Astrocyte of the spinal cord (primary cell): ENCODE measurements at places on chromosomes 2 and 18.
A peak's percentile ranks its signal among the peaks of the same experiment; 100 is the strongest.

- no peak for DNase-seq
Observed at GRCh38 chr18:40821596-40822243, 1133.3 kb upstream of the PIK3C3 start.

- no peak for DNase-seq
Observed at GRCh38 chr2:200212862-200213425, 93.5 kb upstream of the SPATS2L start.

DNA sequence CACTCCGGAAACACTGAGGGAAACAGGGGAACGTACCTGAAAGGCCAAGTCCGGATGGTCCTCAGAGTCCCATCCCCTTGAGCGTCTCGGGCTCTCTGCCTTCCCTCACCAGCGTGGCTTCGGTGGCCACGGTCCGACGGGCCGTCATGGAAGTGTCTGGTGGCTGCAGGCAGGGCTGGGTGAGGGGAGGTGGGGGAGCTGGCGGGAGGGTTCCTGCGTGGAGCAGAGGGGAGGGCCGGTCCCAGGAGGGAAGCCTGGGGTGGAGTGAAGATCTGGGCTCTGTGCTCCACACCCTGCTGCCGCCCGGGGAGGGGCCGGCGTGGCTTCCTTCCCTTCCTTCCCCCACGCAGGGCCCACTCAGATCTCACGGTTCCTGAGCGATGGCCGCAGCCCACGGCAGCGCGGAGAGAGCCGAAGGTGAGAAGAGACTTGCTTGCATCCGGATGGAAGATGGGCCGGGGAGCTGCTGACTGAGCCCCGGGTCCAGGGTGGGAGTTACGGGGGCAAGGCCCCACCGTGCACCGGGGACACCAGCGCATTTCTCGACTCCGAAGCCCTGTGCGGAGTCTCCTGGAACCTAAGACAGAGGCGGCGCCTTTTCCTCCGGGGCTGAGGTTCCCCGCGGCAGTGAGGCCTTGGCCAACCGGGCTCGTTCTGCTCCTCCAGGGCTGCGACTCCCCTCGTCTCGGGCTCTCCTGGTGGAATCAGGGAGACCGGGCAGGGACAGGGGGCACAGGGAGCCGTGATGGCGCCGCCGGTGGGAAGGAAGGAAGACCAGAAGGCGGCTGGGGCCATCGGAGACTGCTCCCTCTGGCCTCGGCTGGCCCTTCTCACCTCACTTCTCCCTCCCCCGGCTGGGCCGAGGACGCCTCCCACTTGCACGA is 49.1 kb downstream of the KCNF1 start:
- DNase-seq = no peak

GRCh38 chr2:180759631-180760030 is 220.8 kb upstream of the UBE2E3 start:
- DNase-seq = no peak

- no peak for DNase-seq
Observed at GRCh38 chr2:120678251-120678650, 57.4 kb upstream of the GLI2 start.

DNA sequence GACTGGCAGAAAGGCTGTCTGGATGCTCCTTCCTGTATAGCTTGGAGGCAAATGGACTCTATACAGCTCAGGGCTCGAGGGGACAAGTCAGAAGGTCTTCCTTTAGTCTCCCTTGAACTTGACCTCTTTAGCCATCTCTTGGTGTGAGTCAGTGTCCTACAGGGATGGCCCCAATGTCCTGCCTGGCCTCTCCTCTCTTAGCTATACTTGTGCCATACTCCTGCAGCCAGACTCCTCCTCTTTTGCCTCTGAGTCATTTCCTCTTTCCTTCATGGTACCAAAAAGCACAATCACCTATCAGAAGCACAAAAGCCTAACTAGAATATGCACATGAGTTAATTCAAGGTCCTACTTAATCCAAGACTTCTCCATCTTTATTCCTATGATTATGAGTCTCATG is 112.7 kb downstream of the XRCC5 start:
- peak; percentile 20 for DNase-seq

GRCh38 chr2:239418918-239419317 is 18.1 kb upstream of the HDAC4 start:
- DNase-seq = no peak

- DNase-seq = no peak
Observed at GRCh38 chr2:143399631-143400069, 270.4 kb downstream of the ARHGAP15 start.

GRCh38 chr2:5982193-5982902 is 290.2 kb downstream of the SOX11 start:
- no peak for DNase-seq

- no peak for DNase-seq
Observed at GRCh38 chr2:41498781-41499180, 549.0 kb upstream of the PKDCC start.

GRCh38 chr18:8876887-8877286 is 171.5 kb downstream of the MTCL1 start:
- DNase-seq = no peak

GRCh38 chr2:162416446-162416845 is 72.5 kb downstream of the GCA start:
- DNase-seq = no peak

- no peak for DNase-seq
Observed at GRCh38 chr18:79640064-79640672, 39.4 kb upstream of the CTDP1 start.

GRCh38 chr18:38483326-38483725 is 917.7 kb upstream of the CELF4 start:
- no peak for DNase-seq

DNA sequence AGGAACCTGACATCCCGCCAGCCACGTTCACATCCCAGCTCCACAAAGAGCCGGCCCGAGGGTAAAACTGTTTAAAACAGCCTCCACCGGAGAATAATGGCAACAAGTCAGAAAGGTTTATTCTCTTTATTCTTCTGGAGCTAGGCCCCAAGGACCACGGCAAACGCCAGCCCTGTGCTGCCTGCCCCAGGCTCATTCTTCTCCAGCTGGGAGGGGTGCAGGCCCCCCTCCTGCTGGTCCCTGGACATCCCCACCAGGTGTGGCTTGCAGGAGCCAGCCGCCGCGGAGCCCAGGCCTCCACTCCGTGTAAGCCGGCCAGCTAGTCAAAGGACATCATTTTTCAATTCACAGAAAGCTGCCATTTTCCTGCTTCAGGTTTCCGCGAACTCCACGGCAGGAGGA is 65.8 kb upstream of the SALL3 start:
- no peak for DNase-seq

DNA sequence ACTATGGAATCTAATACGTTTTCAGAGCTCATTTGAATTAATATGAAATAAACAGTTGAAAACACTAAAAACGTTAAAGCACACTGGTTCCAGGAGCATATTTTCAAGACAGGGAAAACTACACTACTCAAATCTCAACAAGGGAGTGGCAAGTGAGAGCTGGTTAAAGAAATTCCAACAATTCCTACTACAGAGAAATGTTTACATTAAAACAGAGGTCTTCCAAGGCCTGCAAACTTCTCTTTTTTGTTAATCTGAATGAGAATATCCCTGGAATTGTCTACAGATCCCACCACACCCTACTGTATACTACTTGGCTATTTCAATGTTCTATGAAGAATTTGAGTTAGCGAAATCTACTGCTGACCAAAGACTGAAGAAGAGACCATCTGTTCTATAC is 231.5 kb downstream of the ZEB2 start:
- DNase-seq = peak; percentile 5

GRCh38 chr18:32577561-32577960 is 106.9 kb upstream of the GAREM1 start:
- DNase-seq = no peak

DNA sequence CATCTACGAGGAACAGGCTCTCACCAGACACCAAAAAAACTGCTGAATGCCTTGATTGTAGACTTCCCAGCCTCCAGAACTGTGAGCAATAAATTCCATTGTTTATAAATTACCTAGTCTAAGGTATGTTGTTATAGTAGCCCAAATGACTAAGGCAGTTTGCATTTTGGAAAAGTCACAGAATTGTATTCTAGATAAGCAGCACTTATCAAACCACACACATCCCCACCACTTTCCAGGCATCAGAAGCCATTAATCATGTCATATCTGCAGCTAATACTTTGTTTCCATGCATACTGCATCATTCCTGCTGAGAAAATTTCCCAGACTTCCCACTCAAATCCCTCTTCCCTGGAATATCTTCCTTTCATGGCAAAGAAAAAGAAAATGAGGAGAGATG is 187.2 kb downstream of the INO80D start:
- no peak for DNase-seq

DNA sequence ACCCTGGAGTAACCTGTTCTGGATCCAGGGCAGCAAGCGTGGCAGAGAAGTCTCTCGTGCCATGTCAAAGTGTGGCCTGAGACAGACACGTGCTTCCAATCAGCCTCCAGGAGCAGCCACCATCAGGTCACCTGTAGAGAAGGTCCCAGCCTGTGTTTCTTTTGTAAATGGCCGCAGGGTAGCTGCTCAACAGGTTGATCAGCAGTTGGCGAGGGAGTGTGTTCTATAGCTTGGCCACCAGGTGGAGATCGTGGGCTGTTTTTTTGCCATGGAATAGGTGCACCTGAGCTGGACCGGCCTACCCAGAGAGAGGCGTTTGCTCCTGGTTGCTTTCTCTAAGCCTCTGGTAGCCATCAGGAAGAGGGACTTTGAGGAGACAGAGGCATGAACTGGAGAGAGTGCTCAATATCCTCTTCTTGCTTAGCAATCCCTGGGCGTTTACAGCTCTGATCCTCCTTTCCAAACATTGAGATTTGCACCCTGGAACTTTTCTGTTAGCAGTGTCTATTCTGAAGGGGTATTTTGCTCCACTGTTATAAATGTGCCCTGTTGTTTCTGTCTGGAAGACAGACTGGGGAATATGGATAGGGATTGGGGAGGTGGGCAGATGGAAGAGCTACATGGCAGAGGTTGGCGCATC is 34.2 kb upstream of the EN1 start:
- DNase-seq = peak; percentile 30

DNA sequence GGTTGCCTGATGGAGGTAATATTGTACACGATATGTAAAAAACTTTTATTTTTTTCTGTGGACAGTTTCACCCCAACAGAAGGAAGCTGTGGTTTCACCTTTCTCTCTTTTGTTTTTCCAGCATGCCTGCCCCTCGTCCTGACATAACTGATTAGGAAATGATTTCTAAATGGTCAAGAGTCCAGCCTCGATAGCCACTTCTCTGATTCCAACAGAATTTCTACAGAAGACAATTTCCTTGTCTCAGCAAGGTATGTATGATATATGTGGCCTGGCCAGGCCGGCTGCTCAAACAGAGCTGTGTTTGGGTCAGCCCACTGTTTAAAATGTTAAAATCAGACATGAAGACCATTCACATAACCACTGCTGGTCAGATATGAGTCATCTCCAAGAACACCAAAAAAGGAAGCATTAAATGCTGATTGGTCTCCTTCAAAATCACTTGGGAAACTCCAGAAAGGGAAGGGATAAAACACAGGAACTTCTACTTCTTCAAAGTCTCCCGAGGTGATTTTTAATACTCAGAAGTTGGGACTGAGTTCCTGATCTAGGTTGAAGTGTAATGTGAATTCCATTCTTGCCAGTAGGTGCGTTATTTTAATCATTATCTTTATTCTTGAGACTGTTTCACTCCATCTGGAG is 22.3 kb downstream of the ATP8B1 start:
- DNase-seq = peak; percentile 95

GRCh38 chr2:109410039-109410815 is 203.5 kb downstream of the SEPTIN10 start:
- DNase-seq = peak; percentile 5

- no peak for DNase-seq
Observed at GRCh38 chr2:133097666-133098065, 427.7 kb upstream of the LYPD1 start.

DNA sequence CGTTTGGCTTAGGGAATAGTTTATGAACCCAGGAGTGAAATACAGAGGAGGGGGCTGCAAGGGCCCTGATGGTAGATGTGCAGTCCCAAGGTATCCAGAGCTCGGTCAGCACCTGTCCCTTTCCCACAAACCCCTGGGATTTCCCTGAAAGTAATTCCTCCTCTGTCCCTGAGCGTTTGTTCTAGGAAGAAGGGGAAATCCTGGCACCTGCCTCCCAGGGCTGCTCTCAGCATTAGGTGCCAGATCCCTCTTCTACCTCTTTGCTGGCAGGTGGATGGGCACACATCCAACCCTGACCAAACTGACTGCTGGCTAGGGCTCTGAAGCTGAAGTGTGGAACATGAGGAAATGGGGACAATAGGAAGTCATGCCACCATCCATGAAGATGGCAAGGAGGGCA is 824.0 kb downstream of the SLC4A3 start:
- DNase-seq = no peak

GRCh38 chr2:205055251-205055650 is 510.0 kb downstream of the PARD3B start:
- DNase-seq = no peak

DNA sequence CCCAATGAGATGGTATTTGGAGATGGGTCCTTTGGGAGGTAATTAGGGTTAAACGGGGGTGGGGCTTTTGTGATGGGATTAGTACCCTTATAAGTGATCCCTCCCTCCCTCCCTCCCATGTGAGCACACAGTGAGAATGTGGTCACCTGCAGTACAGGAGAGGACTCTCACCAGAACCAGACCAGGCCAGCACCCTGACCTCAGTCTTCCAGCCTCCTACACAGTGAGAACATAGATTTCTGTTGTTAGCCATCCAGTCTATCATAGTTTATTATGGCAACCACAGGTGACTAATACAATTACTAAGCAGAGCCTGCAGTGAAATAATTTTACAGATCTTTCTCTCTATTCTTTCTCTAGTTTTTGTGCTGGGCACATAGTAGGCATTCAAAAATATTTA is 137.7 kb upstream of the PKDCC start:
- DNase-seq = peak; percentile 56

DNA sequence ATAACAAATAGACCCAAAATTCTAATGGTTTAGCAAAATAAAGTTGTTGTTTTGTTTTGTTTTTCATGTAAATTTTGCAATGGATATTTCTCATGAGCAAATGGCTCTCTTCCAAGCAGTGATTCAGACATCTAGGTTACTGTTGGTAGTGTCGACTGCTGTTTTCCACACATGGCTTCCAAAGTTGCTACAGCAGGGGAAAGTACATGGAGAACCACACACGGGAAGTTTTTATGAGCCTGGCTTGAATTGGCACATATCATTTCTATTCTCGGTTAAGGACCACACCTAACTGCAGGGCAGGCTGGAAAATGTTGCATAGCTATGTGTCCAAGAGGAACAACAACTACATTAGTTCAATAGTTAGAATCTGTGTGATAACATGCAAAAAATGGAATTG is 262.1 kb downstream of the GALNT13 start:
- no peak for DNase-seq

DNA sequence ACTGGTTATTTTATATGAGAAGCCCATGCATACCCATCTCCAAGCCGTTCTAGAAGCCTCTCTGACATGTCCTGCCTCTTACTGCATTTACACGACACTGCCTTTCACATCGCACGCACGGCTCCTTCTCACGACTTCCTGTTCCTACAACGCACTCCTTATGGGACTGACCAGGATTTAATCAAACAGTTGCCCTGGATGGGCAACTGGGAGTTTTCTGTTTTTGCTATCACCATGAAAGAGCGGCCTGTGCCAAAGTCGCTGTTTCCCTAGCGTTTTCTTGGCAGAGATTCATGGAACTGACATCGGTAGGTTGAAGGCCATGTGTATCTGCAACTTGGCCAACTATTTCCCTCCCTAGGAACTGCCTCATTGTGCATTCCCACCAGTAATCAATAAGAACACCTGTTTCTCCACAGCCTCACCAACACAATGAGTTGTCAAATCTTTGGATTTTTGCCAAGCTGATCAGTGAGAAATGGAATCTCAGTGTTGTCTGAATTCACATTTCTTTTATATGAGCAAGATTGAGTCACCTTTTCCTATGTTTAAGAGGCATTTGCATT is 97.2 kb upstream of the OTOS start:
- peak; percentile 50 for DNase-seq
